ENCODE measurements at places on chromosomes 3 and 15.
A peak's percentile ranks its signal among the peaks of the same experiment; 100 is the strongest.

- peak; percentile 71 for DNase-seq
These were observed 1.9 kb downstream of the KLF13 start for GRCh38 chr15:31328428-31328968.

DNA sequence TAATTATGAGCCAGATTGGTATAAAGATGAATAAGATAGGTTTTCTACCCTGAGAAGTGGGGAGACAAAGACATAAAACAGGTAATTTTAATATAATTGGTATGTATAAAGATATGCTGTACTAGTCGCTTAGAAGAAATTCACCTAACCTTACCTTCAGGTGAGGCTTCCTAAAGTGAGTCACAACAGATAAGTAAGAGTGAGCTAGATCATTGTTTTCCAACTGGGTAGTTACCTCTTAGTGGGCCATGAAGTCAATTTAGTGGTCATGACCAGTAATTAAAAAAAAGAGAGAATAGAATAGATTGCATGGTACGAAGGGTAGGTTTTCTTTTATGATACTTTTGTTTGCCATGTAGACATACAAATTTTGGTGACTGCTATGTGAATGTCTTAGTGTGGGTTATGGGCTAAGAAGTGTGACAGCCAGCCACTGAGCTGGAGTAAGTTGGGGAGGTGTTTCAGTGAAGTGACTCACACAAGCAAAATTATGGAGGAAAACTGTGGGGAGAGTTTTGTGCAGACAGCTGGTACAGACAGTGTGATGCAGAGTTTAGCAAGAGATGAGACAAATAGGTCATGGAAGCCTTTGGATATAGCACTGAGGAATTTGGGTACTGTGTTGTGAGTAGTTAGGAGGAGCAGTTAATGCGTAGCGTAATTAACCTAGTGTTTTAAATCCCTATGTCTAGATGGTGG is 8.2 kb downstream of the TRNT1 start:
- DNase-seq = no peak

GRCh38 chr3:120027226-120027625 is 67.0 kb downstream of the GSK3B start:
- DNase-seq = no peak

DNA sequence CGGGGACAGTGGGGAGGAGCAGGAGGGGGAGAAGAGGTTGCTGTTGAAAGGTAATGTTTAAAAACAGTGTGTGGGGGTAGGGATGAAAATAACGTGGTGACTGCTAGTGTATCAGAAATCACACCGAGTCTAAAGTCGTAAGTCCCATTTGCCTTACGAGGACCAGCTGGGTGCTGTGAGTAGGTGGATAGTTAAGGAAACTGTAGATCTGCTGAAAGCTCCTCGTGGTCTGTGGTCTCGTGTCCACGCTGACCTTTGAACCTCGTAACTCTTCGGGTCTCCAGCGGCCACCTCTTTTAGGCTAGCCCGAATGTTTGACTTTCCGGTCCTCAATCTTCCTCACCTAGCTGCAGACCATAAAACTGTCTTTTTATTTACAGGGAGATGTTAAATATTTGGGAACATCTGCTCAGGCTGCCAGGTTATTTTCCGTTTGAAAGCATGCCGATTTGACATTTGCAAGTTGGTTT is 29.3 kb upstream of the ST3GAL6 start:
- no peak for DNase-seq

GRCh38 chr15:96328181-96328876 is 2.2 kb upstream of the NR2F2 start:
- no peak for DNase-seq

GRCh38 chr3:127600749-127601456 is 2.7 kb downstream of the MCM2 start:
- no peak for DNase-seq

DNA sequence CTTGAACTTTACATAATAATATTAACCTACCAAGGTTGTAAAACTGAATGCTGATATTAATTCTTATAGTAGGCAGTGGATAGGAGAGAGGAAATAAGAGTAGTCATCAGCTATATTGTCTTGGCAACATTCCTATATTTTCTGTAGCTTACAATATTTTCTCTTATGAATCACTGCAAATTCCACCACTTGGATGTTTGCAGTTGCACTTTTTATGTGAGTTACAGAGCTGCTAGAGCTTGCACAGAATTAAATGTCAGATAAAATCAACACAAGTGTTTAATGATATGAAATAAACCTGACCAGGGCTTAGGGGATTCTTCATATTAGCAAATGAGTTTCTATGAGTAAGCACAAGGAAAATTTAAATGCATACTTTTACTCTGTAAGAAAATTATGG is 1710.1 kb downstream of the SI start:
- DNase-seq = no peak

- no peak for DNase-seq
These were observed 45.3 kb downstream of the CAPN3 start for GRCh38 chr15:42404461-42405235.

DNA sequence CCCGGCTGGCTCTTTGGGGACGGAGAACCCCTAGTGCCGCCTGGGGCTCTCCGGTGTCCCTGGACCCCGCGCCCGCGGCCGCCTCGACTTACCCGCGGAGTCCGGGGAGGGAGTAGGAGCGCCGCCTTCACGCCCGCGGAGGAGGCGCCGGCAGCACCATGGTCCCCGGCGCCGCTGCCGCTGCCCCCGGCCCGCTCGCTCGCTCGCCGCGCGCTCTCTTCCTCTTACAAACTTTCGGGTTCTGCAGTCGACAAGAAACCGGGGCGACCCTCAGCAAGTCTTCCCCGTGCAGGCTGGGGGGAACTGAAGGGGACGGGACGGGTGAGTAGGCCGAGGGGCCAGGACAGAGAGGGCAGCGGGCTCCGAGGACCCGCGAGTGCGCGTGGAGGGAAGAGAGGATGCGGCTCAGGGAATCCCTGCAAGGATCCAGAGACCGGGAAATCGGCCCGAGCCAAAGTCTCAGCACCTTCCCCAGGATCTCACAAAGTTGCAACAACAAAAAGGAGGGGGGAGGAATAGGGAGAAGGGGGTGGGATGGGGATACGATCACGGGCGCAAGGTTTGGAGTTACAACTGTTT is 2.0 kb downstream of the FOXP1 start:
- peak; percentile 6 for DNase-seq

- no peak for DNase-seq
These were observed 4.0 kb upstream of the RCCD1 start for GRCh38 chr15:90950676-90951075.

GRCh38 chr15:89761929-89762328 is 10.9 kb upstream of the MESP1 start:
- DNase-seq = no peak

GRCh38 chr3:20319551-20319950 is 133.5 kb upstream of the SGO1 start:
- DNase-seq = no peak

GRCh38 chr3:190131329-190131728 is 10.6 kb upstream of the P3H2 start:
- no peak for DNase-seq

GRCh38 chr15:74835312-74835823 is 7.6 kb downstream of the ULK3 start:
- DNase-seq = no peak

GRCh38 chr3:127534161-127534451 is 56.4 kb downstream of the TPRA1 start:
- no peak for DNase-seq

DNA sequence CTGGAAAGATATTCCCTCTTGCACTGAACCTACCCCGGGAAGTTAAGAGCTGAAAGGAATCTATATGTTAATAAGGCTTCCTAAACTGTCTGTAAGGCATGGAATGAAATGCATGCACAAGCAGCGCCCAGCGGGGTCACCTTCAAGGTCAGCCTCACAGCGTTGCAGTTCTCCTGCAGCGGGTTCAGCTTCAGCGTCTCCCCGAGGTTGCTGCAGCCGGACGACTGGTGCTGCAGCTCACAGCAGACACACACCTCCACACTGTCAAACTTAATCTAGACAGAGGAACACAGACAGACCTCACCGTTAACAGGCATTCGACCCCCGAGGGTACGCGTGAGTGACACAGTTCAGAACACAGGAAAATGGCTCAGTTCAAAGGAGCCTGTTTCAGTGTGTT is 73.3 kb downstream of the NSMCE3 start:
- no peak for DNase-seq

DNA sequence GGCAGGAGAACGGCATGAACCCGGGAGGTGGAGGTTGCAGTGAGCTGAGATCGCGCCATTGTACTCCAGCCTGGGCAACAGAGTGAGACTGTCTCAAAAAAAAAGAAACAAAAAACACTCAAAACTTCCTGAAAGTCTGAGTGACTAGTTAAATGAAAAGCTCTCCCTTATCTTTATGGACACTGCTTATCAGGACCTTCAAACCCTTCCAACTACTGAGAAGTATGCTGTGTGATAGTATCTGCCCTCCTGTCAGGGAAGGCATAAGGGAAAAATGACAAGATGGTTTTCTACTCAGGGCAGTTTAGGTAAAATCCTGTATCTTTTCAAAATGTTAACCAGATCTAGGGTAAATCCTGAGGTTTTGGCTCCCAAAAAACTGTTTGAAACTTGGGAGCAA is 21.8 kb downstream of the EMC7 start:
- DNase-seq = no peak

- DNase-seq = no peak
These were observed 180.6 kb downstream of the CHL1 start for GRCh38 chr3:377158-377561.

DNA sequence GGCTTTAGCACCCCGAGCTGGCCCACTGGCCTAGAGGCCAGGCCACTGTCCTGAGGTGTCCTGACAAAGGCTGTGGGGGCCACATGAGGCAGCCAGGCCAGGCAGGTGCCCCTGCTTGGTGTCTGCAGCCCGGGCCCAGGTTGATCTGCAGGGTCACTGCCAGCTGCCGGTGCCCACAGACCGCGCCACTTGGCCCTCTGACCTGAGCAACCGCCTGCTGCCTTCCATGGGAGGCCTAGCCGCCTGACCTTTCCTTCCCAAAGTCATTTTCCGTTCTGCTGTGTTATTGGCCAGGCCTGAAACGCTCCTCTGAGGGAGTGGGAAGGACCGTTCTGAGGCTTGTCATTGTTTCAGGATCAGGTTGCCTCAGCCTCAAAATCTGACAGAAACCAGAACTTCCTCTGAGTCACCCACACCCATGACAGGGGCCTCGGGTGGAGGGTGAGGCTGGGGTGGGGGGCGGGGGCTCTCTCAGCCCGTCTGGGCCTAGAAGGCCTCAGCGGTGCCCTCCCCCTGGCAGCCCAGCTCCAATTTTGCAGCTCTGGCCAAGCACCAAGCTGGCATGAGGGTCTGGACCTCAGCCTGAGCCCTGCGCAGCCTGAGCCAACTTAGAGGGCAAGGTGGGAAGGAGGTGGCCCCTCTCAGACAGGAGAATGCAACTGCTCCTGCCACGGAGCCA is 140.7 kb upstream of the MEF2A start:
- DNase-seq = no peak

DNA sequence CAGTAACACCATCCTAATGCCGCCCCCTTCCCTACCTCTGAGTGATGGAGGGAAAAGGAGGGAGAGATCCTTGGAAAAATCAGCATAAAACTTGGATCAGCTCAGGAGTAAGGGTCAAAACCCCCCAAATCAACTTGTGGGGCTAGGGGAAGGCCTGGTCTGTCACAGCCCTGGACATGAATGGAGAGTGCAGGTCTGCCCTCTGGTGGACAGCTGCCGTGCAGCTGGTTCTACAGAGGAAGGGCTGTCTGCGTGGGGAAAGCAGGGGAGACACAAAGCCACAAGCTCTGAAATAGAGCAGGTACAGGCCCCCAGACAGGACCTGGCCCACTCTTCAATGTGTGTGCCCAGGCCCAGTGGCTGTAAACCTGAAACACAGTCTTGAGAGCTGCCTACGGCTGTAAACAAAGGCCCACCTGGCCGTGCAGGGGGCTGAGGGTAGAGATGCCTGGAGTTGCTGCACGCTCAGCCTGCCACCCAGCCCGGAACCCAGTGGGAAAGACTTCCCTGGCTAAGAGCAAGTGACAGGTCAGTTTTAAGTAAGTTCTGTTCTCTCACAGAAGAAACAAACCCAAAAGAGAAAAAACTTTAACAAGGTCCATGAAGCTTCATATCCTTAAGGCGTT is 16.4 kb downstream of the CLK3 start:
- DNase-seq = peak; percentile 34

DNA sequence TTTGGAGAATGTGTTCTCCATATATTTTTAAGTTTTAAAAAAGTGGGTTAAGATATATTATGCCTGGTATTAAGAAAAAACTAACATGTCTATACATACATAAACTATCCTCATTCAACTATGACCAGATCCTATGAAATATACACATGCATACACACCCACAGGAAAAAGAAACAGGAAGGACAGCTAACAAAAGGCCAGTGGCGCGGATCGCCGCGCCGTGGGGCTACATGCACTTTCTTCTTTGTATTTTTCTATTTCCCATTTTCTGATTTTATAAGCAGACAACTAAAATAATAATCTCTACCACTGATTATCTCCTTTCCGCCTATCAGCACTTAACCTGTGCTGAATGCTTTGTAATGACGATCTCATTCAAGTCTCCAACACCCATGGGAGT is 160.1 kb downstream of the OR4M2 start:
- DNase-seq = no peak

DNA sequence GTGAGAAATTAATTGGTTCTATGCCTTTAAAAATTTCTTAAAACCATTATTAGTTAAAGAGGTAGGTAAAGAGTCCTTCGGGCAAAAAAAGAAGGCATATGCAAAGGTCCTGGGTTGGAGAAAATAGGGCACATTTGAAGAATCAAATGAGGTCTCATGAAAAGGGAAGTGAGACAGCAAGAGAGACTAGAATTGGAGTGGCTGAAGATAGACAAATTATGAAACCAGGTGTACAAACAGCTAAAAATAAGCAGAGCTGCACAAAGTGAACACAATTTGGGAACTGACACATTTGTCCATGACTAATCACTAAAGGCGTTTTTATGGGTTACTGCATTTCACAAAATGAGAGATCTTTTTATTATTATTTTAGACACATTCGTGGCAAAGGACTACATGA is 581.2 kb downstream of the PYDC2 start:
- DNase-seq = no peak

GRCh38 chr3:62013951-62014350 is 359.4 kb downstream of the FEZF2 start:
- no peak for DNase-seq

DNA sequence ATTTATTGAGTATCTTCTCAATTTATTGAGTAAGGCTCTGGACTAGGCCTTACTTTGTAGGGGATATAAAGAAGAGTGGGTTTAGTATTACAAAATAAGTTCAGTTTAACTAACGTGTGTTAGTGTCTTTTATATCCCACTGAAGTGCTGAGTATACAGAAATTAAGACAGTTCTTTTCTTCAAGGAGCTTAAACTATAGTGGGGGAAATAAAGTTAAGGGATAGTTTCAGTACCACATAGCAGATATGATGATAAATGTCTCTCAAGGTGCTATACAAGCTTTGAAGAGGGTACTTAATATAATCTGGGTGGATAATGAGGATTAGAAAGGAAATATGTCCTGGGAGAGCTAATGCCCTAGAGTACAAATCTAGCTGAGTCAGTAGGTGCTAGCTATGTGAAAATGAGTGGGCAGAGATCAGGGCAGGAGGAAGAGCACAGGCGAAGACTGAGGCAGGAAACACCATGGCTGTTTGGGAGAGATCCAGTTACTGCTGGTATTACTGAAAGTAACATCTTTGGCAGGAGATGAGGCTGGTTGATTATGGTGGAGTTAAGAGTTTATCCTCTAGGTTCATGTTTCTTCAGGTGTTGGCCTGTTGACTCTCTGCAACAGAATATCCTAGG is 46.0 kb downstream of the TEX9 start:
- no peak for DNase-seq

Data from T-helper 1 cell (primary cell).